ENCODE measurements at places on chromosomes 5 and 9.
A peak's percentile ranks its signal among the peaks of the same experiment; 100 is the strongest.

DNA sequence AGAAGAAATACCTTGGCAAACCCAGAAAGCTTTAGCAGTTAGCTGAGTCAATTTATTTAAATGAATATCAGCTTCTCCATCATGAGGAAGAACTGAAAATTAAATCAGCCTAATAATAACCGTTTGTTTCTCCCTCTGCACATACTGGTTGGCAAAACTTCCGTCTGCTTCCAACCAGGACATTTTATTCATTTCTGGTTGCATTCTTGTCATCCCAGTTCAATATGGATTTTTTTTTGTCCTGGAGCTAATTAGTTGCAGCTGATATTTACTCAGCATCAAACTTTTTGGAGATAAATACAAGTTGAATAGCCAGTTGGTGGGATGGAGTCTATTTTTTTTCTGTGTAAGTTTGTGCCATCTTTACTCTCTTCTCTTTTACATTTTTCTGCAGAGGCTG, 126.5 kb upstream of the GDNF start:
- DNase-seq, result no peak

- DNase-seq, result no peak
Measured at GRCh38 chr9:97562542-97562941, 61.1 kb downstream of the TMOD1 start.

DNA sequence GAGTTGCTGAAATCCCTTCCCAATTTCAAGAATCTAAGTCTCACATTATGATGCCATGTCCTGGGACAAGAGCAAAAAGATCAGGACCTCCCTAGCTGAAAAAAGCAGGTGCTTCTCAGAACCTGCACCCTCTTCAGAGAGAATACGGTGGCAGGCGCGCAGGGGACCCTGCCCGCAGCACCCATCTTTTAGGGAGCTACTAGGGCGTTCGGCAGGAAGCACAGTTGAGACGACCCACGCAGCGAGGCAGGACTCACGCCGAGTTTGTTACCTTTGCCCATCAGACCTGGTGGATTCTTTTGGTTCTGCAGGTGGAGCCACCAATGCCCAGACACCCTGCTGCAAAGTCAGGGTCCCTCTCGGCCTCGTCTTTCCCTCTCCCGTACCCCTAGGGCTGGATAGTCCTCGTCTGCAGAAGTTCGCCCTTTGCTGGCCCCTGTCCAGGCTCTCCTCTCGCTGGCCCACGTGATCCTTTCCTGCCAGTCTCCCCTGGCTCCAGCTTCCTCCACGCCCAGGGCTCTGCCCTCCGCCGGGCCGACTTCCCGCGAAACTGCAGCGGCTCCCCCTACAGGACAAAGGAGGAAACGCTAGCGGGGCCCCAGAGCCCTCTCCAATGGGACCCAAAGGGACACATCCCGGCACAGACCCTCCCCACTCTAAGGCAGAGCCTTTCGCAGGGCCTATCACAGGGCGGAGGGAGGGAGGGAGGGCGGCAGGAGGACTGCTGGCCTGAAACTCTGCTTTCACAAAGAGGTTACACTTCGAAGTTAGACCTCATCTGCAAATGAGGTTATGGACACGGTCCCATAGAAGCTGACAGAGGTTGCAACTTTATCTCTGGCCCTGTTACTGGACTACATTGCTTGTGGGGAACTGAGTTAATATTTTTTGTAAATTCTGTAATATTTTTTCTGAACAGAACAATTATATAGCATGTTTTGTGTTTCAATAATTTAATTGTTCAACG, 28.8 kb downstream of the TMEM174 start:
- DNase-seq, result peak; percentile 79

- no peak for DNase-seq
Measured at GRCh38 chr9:134814598-134815215, 65.9 kb upstream of the FCN2 start.

DNA sequence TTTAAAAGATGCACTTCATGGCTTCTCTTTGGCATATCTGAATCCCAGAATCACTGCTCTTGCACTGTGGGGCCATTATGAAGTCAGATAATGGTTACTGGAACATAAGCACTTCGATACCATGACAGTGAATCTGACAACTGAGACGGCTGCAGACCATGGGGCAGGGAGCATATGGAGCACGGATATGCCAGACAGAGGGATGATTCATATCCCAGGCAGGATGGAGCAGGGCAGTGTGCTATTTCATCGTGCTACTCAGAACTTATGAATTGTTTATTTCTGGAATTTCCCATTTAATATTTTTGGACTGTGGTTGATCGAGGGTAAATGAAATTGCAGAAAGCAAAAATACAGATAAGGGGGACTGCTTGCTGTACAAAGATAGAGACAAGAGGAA, 145.0 kb downstream of the EGFLAM start:
- no peak for DNase-seq

GRCh38 chr9:15512204-15512603, 1.4 kb upstream of the PSIP1 start:
- no peak for DNase-seq

DNA sequence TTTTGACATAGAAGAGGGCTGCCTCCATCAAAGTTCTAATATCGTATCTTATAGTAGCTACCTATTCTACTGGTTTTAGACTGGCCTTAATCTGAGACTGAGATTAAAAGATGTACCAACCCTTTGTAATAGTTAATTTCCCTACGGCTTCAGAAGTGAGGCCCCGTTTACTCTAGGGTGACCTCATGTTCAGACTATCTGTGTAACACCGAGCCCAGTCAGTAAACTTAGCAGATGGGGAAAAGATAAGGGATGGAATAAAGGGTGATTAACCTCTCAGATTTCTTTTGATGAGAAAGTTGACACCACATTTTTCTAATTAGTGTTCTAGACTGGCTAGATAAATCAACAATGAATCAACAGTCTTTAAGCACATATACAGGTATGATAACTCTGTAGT, 283.1 kb downstream of the KCTD16 start:
- DNase-seq, result no peak

DNA sequence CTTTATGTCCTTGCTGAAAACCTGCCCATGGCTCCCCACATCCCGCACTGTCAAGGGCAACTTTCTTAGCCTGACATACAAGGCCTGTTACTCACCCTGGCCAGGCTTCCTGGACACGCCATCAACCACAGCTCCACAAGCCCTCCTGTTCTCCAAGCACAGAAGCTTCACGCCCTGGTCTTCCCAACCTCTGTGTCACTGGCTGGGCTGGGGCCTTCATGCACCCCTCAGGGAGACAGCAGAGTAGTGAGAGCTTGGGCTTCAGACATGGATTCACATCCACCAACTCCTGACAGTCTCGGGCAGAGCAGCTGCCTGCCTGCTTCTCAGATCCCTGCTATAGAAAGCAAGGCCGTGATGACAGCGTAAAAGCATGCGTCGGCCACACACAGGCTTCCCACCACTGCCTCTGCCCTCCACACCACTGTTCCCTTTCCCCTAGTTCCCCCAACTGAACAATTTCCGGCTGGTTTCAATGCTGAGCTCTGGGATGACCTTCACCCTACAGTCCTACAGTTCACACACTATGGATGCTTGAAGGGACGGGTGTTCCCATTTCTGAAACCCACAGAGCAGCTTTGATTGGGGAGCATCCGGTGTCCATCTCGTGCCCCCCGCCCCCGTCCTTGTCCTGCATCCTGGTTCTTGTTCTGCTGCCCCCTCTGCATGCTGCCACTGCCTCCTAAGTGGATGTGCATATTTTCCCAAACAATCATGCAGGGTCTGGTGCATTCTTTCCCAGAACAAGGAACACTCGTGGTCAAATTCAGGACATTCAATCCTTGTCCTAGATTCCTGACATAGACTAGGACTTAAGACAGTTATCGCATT, 33.4 kb upstream of the ADAMTS2 start:
- DNase-seq, result no peak

DNA sequence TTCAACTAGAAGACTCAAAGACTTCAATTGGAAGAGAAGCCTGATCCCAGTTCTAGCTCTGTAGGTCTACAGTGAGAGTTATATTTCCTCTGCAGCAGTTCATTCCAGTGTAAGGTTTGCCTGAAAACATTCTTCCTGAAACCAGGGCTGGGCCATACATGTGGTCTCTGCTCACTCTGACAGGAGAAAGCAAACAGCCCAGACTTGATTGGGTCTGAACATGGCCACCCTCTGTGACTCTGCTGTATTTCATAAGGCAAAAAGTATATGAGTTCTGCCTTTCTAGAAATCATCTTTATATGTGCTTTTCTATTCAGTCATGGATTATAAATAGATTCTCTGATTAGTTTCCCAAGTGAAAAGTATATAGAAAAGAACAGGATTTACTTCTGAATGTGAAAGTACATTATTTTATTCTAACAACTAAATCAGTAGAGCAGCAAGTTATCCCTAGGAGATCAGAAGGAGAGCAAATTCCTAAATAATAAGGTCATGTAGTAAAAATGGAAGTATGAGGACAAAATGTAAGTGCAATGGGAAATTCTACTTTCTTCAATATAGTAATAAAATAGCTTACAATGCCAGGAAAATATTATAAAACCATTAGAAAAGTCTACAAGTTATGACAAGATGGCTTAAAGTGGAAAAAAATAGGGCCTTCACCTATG, 144.3 kb downstream of the EFNA5 start:
- DNase-seq, result no peak

- no peak for DNase-seq
Measured at GRCh38 chr5:74542482-74542881, 98.0 kb downstream of the ENC1 start.

All from activated CD4-positive, alpha-beta T cell treated with anti-CD3 and anti-CD28 coated beads, Interleukin-2, amount 50 U/mL, for 48 hours (primary cell).